ENCODE measurements at places on chromosomes 3 and 15. TPM values are rescaled to one million over a fixed set of nuclear protein-coding genes. Genes with fewer than 3 reads are reported as not detected.

- DNase-seq: no peak
Measured at GRCh38 chr15:74777769-74778598, 3.9 kb upstream of the CSK start.

Gene CCR2
- polyA plus RNA-seq: not detected

DNA sequence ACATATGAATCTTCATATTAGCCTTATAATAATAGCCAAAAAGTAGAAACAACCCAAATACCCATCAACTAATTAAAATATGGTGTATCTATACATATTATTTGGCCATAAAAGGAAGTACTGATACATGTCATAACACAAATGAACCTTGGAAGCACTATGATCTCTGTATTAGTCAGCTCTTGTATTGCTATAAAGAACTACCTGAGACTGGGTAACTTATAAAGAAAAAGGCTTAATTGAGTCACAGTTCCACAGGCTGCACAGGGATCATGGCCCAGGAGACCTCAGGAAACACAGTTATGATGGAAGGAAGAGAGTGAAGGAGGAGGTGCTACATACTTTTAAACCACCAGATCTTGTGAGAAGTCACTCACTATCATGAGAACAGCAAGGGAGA is 16.0 kb upstream of the CCR2 start:
- DNase-seq: no peak

GRCh38 chr3:196537319-196537984 is 22.3 kb upstream of the SMCO1 start:
- DNase-seq: peak; percentile 56

GRCh38 chr3:36842275-36842674 is 77.9 kb upstream of the DCLK3 start:
- DNase-seq: no peak

GRCh38 chr3:45306406-45307008 is 80.4 kb upstream of the TMEM158 start:
- no peak for DNase-seq

Gene EBLN2
- 1.4 TPM for polyA plus RNA-seq

Gene MAPKBP1
- polyA plus RNA-seq: 6.7 TPM

DNA sequence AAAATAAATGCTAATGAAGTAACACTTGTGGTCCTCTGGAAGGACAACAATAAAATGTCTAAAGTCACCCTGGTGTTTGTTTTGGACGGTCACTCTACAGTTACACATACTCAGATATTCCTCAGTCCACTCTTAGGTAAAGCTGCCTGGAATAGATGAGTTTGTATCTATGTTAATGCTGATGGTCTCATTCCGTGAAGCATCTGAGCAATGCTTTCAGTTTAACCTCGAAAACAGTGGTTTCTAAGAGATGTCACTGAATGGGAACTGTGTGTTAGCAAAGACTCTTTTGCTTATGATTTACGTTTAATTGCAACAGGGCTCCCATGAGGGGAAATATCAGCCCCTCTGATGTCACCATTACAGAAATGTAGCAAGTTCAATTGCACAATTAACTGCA is 49.1 kb downstream of the FBN1 start:
- no peak for DNase-seq

GRCh38 chr15:65028921-65029735 is at the start of gene MTFMT:
Gene MTFMT (minus strand): TSS chr15:65029639. CDS start chr15:65029613, 26 bp downstream.
- DNase-seq: peak; percentile 99

Gene CD200
- 1.0 TPM for polyA plus RNA-seq

DNA sequence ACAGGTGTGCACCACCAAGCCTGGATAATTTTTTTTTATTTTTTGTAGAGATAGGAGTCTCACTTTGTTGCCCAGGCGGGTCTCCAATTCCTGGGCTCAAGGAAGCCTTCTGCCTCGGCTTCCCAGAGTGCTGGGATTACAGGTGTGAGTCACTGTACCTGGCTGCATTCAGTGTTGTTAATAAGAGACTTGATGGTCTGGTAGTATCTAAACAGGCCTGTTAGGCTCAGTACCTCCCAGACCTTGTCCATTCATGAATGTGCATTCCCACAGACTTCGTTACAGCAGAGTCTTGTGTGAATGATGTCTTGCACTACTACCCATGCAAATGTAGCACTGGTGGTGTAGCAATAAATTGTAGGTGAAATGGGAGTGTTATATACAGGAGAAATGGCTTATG is 17.7 kb downstream of the CMTM8 start:
- DNase-seq: no peak

Measured in SK-N-SH (cell line).